ENCODE measurements at places on chromosomes 4 and X.

DNA sequence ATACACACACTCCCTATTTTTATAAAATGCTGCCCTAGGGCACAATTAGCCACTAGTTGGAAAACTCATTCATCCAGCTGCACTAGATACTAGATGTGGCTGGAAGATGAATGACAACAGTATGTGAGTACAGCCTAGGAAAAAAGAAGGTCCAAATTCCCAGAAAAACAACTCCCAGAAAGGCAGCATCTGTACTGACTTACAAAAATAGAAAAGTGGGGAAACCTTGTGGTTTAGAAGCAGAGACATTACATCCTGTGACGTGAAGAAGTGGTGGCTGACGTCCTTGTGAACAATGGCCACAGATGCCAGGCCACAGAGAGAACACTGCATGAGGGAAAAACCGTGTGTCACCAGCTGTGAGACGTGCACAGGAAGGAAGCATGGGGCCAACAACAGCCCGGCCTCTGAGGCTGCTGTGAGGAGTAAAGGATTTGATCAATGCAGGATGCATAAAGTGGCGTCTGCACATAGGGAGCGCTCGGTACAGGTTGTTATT, 81.2 kb downstream of the SPRY1 start:
- DNase-seq = peak; percentile 67

GRCh38 chrX:137418086-137418485, 147.8 kb upstream of the ZIC3 start:
- no peak for DNase-seq

GRCh38 chrX:103061486-103061885, 2.5 kb downstream of the BEX1 start:
- DNase-seq = no peak

GRCh38 chrX:21932292-21933002, 8.1 kb upstream of the SMS start:
- peak; percentile 90 for DNase-seq

DNA sequence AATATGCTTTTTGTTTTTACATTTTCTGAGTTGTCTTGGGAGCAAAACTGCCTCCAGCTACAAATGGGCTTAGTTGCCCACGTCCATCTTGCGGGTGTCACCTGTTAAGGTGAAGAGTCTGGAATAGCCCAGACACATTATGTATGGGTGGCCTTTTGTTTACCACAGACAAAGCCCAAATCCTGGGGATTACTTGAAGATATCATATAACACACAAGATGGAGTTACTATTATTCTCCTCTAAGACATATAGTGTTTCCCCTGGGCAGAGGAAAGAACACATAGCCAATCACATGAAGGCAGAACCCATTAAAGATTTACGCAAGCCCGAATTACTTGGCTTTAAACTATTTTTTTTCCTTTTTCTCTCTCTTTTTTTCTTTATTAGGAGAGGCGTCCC, 625.6 kb upstream of the FAM241A start:
- no peak for DNase-seq

DNA sequence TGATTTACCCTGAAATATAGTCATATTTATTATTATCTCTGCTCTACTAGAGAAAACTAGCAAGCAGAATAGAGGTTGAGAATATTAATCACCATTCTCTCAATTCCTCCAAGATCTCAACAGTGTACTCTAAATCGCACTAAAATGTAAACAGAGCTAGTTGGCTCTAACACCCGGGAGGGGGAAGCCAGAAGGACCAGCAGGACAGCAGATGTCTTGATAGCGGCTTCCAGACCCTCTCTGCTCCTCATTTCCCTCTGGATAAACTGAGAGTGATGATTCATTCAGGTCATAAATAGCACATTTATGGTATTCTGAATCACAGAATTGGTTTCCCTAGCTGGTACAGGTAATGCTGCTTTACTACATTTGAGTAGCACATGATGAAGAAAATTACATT, 82.5 kb downstream of the TBC1D9 start:
- DNase-seq = peak; percentile 64

DNA sequence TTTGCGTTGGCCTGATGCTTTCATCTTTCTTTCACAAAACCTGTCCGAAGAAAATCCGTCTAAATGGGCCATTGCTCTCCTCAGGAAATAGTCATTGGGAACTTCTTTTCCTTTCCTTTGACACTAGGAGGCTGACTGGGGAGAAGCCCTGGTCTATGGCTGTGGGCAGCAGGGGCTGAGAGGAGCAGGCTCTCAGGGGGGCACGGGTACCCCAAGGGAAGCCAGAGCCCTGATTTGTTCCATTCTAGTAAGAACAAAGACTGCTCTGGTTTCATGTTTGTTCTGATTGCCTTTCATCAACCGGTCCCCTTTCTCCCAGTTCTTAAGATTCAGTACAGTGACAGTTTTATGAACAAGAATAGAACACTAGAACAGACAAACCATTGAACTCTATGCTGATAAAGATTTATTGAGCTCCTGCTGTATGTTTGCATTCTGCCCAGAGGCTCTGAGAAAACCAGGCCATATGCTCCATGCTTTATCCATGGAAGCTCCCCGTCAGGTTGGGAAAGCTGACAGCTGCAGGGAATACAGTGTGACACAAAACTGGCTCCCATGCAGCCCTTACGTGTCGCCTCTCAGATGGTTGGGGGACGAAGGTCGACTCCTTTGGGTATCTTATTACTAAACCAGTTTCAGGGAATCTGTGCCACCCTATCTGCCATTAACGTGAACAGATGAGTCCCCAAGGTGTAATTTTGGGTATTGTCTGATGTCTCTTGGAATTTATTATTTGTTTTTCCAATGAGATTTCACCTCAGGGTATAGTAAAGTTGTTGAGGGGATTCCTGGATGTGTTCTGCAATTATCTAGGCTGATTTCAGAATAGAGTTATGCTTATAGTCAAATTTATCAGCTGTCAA, 72.4 kb upstream of the MSANTD1 start:
- DNase-seq = no peak

DNA sequence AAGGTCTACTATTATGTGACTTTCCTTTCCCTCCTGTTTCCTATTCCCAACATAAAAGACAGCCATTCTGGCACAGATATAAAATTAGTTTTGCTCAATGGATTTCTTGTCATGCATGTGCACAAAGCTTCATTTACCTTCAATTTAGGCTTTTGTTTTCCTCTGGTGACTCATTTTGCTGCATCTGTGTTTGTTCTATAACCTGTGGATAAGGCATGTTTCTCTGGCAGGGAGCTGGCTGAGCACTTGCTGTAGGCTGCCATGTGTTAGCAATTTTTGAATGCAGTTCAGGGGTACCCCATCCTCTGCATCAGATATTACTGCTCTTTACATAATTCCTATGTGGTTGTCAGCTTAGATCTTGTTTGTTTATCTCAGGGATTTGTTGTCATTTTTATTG, 202.8 kb upstream of the GRID2 start:
- no peak for DNase-seq

Data from EH (cell line).